ENCODE measurements at places on chromosomes 12 and 14.

GRCh38 chr12:56614627-56615026 is 15.5 kb downstream of the BAZ2A start:
- no peak for DNase-seq

- no peak for DNase-seq
These were observed 326.1 kb downstream of the PDZRN4 start for GRCh38 chr12:41514021-41514777.

- DNase-seq = no peak
These were observed 420.7 kb downstream of the ADAMTS20 start for GRCh38 chr12:43131301-43131700.

DNA sequence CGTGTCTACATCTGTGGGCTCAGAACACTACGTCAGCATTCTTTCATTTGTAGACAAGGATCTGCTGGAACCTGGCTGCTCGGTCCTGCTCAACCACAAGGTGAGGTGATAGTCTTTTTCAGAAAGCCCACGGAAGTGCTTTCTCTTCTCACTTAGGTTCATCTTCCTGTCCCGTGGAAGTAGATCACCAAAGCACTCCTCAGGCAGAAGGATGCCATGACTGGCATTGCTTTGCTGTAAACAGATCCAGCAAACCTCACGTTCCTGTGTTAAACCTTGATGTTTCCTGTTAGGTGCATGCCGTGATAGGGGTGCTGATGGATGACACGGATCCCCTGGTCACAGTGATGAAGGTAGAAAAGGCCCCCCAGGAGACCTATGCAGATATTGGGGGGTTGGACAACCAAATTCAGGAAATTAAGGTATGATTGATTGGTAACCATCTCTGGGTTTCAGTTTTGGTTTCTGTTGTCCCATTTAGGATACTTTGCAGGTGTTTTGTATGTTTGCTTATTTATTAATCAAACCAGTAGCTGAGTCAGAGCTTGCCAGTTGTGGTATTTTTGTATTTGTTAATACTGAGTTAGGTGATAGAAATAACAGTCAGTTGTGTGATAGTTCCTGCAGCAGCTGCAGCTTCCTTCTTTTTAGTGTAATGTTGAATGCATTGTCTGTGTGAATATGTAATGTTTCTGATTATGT is 7.5 kb downstream of the PSMC1 start:
- no peak for DNase-seq

GRCh38 chr14:39265806-39266524 is 32.2 kb downstream of the MIA2 start:
- no peak for DNase-seq

GRCh38 chr12:122811777-122812176 is 23.5 kb upstream of the HIP1R start:
- DNase-seq = no peak

DNA sequence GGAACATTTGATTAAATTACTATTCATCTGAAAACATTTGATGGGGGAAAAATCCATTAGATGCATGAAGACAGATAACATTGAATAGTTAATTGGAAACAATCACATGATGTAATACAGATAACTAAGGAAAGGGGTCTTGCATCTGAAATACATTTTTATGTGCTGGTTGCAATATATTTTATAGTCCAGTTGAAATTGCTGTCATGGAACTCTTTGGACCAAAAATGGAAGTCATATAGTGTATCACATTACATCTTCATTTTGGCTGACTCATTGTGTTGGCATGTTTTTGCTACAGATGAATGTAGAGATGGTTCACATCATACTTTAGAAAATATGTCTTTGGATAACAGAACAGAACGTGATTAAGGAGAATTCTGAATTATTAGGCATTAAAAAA is 43.0 kb upstream of the GNPNAT1 start:
- DNase-seq = no peak

All from stimulated activated CD4-positive, alpha-beta T cell treated with anti-CD3 and anti-CD28 coated beads, Interleukin-1b, Interleukin-23, amount 100 ng/mL, for 4 hours (primary cell).